Neural crest cell (in vitro differentiated cells): ENCODE measurements at places on chromosomes 1 and 21.

DNA sequence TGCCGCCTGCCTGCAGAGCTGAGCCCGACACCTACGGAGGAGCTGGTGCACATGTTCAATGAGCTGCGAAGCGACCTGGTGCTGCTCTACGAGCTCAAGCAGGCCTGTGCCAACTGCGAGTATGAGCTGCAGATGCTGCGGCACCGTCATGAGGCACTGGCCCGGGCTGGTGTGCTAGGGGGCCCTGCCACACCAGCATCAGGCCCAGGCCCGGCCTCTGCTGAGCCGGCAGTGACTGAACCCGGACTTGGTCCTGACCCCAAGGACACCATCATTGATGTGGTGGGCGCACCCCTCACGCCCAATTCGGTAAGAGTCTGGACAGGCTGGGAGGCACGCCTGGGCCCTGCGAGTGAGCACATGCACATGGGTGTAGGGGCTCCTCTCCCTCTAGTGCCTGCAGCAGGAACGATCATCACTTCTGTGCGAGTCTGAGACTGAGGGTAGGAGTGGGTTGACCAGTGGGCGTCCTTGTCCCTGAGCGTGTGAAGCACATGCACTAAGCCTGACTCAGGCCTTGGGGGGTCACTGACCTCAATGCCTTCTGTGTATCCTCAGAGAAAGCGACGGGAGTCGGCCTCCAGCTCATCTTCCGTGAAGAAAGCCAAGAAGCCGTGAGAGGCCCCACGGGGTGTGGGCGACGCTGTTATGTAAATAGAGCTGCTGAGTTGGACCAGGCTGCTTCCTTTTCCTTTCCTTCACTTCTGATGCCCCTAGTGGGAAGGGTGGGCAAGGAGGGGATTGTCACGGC lies 6.9 kb downstream of the DMAP1 start:
- DNase-seq: no peak

- DNase-seq: no peak
These were observed 26.2 kb upstream of the ID3 start for GRCh38 chr1:23585321-23586022.

- peak; percentile 81 for DNase-seq
These were observed 699 bp downstream of the MAP3K6 start for GRCh38 chr1:27366113-27366410.

- no peak for DNase-seq
These were observed 1.4 kb upstream of the KLHL21 start for GRCh38 chr1:6603915-6604558.

DNA sequence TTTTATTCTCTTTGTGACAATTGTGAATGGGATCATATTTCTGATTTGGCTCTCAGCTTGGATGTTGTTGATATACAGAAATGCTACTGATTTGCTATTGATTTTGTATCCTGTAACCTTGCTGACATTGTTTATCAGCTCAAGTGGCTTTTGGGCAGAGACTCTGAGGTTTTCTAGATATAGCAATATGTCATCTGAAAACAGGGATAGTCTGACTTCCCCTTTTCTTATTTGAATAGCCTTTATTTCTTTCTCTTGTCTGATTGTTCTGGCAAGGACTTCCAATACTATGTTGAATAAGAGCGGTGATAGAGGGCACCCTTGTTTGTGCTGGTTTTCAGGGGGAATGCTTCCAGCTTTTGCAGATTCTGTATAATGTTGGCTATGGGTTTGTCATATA lies 150.8 kb downstream of the FASLG start:
- DNase-seq: no peak
